ENCODE measurements at places on chromosomes 2 and 18.
A peak's percentile ranks its signal among the peaks of the same experiment; 100 is the strongest.

GRCh38 chr2:152858594-152859265 is 140.3 kb downstream of the ARL6IP6 start:
- no peak for DNase-seq

DNA sequence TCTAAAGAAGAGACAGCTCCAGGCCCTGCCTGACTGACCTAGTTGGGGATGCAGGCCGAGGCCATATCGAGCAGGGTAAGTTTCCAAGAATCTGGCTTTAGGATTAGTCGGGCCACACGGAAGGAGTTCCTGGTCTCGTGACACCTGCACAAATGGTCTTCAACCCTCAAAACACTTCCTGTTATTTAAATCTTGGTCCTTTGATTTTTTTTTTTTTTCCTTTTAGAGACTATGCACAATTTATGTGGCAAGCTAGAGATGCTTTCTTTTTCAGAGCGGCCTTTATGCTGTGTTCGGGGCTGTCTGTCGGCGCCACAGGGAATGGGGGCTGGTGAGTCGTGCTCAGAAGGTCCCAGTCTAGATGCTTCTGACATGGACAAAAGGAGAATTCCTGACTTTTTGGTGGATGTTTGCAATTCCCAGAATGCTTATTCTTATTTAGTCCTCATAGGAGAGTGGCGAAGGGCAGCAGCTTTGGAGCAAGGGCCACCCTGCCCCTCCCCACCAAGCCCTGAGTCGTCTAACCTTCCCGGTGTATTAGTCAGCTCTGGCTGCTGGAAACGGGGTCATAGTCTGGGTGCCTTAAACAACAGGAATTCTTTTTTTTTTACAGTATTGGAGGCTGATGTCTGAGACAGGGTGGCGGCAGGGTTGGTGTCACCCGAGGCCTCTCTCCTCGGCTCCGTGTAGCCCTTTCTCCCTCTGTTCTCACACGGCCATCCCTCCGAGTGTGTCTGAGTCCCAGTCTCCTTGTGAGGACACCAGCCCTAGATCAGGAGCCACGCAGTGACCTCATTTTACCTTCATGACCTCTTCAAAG is 27.4 kb downstream of the HPCAL1 start:
- DNase-seq, result no peak

DNA sequence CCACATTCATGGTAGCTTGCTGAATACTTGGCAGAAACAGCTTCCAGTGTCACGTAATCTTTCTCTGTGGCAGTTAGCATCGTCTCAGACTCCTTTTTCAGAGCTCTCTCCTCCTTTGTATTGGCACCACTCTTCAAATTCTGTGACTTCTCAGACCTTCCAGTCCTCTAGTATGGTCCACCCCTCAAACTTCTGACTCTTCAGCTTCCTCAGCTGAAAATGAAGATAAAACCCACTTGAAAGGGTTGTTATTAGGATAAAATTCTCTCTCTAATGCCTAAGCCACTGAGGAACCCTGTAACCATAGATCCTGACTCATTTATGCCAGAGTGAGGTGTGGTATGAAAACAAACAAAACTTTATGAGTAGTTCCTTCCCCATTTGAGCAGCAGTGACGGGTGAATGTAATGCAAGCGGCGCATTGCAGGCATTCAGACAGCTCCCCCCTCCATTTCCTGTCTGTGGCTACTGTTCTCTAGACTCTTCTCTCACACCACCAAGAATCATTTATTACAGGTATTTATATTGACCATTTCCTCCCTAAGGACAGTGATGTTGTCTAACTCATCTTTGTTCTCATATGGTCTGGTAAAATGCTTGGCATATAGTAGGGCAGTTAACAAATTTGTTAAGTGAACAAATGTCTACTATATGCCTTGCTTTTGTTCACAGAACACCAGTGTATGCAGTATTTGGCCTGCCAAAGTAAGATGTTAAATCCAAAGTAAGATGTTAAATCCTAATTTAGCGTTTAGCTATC is 35.3 kb downstream of the GALNT1 start:
- DNase-seq, result peak; percentile 37

DNA sequence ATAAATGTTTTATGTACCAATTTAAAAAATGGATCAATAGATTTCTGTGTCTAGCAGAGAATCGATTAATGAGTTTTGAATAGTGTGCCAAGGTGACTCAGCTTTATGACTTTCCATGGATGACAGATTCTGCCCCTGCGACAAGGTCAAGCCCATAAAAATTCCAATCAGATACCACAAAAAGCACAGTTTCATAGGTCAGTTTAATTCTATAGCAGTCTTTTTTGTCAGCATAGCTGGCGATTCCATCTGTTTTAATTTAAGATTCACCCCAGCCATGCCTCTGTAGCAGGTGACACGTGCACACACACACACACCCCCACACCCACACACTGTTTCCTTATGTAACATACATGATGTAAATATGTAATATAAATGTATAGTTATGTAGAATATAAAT is 28.9 kb downstream of the RAB31 start:
- DNase-seq, result no peak

- DNase-seq, result no peak
Measured at GRCh38 chr2:159290289-159290907, 3.9 kb upstream of the WDSUB1 start.
